ENCODE measurements at places on chromosomes 13 and 19.

- no peak for DNase-seq
These were observed 10.2 kb upstream of the CARM1 start for GRCh38 chr19:10861103-10861651.

- DNase-seq, result no peak
These were observed 12.6 kb upstream of the ZNF414 start for GRCh38 chr19:8526345-8527091.

GRCh38 chr19:13083008-13083404 is 19.7 kb downstream of the LYL1 start:
- DNase-seq, result no peak

GRCh38 chr13:20387441-20387971 is 138.2 kb downstream of the CRYL1 start:
- no peak for DNase-seq

DNA sequence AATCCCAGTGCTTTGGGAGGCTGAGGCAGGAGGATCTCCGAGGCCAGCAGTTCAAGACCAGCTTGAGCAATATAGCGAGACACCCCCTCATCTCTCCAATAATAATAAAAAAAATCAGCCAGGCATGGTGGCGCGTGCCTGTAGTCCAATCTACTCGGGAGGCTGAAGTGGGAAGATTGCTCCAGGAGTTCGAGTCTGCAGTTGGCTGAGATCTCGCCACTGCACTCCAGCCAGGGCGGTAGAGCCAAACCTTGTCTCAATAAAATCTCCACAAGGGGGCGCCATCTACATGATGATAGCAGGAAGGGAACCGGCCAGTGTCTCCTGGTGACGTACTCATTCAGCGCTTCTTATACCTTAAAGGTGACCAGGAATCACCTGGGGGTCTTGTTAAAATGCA is 13.6 kb upstream of the C5AR1 start:
- DNase-seq, result peak; percentile 72

GRCh38 chr19:3707868-3708206 is 347 bp upstream of the TJP3 start:
- DNase-seq, result no peak

DNA sequence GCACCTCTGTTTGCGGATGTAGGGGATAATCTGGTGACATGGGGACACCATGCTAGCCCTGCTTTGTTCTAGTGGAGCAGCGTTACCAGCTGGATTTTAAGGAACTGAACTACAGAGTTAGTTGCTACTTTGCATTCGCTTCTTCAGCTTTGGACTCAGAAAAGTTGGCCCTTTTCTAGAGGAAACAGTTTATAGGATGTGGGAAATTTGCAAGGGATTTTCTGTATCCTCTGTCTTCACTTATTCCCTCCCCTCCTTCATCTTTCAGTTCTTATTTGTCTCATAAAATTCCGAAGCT is 2.1 kb downstream of the GATAD2A start:
- no peak for DNase-seq

Measured in activated naive CD8-positive, alpha-beta T cell treated with anti-CD3 and anti-CD28 coated beads, Interleukin-2, amount 50 U/mL, for 16 hours (primary cell).